ENCODE measurements at places on chromosomes 12 and 14. TPM values are rescaled to one million over a fixed set of nuclear protein-coding genes. Genes with fewer than 3 reads are reported as not detected.

The SPIC gene
- total RNA-seq: 0.39 TPM

GRCh38 chr12:30440826-30441602 is 254.7 kb downstream of the IPO8 start:
- DNase-seq: no peak

DNA sequence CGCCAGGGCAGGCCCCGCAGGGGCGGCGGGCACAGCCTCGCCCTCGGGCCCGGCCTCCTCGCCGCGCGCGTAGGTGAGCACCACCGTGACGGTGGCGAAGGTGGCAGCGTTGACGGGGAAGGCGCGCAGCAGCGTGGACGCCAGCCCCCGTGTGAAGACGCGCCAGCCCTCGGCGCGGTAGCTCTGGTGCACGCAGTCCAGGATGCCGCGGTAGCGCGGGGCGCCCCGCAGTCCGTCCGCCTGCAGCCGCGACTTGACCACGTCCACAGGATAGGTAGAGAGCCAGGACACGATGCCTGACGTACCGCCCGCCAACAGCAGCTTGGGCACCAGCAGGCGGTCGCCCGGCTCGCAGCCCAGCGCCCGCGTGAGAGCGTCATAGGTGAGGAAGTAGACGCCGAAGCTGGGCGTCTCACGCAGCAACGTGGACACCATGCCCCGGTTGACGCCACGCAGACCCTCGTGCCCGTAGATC is 13.9 kb downstream of the SLC25A29 start:
- DNase-seq: no peak

- DNase-seq: no peak
Observed at GRCh38 chr14:36365766-36366165, 45.3 kb upstream of the MBIP start.

The TMCC3 gene
- 79.8 TPM for total RNA-seq

GRCh38 chr12:30211743-30212142 is 428.0 kb upstream of the TMTC1 start:
- DNase-seq: no peak

- DNase-seq: no peak
Observed at GRCh38 chr14:74888164-74889158, 6.7 kb downstream of the DLST start.

GRCh38 chr14:38786921-38787320 is 316.1 kb downstream of the SEC23A start:
- DNase-seq: no peak

The PLCZ1 gene
- not detected for total RNA-seq

The KRT82 gene
- not detected for total RNA-seq

DNA sequence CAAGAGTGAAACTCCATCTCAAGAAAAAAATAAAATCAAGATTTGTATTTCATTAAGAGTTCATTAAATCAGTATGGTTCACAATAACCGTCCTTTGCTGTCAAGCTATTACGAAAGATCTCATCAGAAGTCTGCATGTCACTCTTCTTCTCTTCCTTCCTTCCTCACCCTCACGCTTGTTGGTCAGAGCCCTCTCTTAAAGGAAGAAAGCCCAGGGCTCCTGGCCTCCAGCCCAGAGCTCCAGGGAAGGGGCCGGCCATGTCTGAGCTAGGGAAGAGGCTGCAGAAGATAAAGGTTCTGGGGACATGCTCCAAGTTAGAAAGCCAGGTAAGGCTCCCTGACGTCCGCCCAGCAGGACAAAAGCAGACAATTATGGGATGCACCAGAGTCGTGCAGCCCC is 43.1 kb upstream of the DLK1 start:
- DNase-seq: no peak

- no peak for DNase-seq
Observed at GRCh38 chr12:100490056-100490455, 16.4 kb downstream of the NR1H4 start.

DNA sequence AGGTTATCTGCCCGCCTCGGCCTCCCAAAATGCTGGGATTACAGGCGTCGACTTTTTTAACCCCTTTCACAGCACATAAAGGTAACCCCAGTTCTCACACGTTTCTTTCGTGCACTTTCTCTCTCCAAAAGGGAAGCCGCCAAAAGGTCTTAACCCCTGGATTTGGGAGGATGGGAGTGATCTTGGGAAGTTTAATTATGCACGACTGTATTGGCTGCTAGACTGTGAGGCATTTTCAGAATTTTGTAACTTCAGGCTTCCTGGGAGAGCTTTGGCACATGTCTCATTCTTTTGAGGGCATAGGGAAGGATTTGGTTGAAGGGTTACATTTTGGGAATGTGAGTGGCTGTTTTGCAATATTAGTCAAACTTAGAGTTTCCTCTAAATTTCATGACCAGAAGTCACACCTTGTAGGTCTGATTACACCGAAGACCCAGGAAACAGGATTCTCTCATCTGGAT is 1.4 kb upstream of the SMARCC2 start:
- DNase-seq: no peak

- no peak for DNase-seq
Observed at GRCh38 chr14:89378119-89378518, 38.9 kb downstream of the FOXN3 start.

- no peak for DNase-seq
Observed at GRCh38 chr12:5655120-5655519, 223.2 kb downstream of the NTF3 start.

The PSME1 gene
- total RNA-seq: 196 TPM

GRCh38 chr12:14619741-14620501 is 52.2 kb upstream of the PLBD1 start:
- peak; percentile 57 for DNase-seq

The TMPRSS12 gene
- not detected for total RNA-seq

The REM2 gene
- 0.64 TPM for total RNA-seq

DNA sequence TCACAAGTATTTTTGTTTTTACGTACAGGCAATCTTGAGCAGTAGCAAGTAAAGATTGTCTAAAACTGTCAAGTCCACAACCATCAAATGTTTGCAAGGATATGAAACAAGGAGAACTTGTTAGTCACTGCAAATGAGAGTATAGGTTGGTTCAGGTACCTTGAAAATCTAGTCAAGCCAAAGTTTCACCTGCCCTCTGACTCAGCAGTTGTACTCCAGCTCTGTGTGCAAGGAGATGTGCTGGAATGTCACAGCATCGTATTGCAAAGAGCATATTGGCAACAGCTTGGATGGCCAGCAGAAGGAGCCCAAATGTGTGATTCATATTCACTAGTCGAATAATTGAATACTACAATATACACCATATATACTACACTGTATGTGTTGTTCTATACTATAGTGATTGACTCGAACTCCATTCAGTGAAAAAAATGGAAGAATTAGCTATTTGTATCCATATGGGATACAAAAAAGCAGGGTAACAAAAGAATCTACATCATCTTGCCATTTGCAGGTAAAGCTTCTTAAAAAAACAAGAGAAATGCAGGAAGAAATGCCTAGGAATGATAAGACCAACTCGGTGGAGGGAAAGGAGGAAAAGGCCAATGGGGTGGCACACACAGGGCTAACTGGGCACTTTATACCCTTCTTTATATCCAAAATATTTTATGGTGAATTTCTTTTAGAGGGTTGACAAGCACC is 44.0 kb downstream of the EID3 start:
- DNase-seq: no peak

- no peak for DNase-seq
Observed at GRCh38 chr12:63976902-63977395, 132.4 kb downstream of the SRGAP1 start.

The TAS2R30 gene
- 2.3 TPM for total RNA-seq

DNA sequence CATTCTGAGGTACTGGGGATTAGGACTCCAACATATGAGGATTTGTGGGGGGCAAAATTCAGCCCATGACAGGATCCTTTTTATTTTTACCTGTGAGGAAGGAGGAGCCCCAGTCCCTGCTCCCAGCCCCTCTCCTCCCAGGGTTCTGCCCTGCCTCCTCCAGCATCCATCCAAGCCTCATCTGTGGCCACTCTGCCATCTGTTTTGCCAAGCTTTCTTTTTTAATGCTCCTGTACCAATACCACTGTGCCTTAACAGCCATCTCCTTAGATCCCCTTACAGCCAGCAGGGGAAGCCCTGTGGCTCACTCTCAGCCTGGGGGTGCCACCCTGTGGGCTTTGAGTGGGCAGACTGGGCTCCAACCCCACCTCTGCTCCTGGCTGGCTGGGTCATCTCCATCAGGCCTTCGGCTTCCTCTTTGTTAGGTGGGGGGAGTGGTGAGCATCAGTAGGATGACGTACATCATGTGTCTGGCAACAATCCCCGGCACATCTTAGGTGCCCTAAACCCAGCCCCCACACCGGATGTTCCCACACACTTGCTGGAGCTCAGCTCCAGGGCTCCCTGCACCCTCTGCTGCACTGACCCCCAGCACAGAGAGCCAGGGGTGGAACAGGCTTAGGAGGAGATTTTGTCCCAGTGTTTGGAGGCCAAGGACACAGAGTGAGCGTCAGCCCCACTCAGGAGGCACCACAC is 40.2 kb downstream of the CYP46A1 start:
- DNase-seq: no peak

The GNB3 gene
- total RNA-seq: 1.1 TPM

GRCh38 chr12:118986050-118986449 is 4.7 kb downstream of the SRRM4 start:
- DNase-seq: no peak

The IQSEC3 gene
- total RNA-seq: 0.03 TPM

- no peak for DNase-seq
Observed at GRCh38 chr12:162467-163307, 51.3 kb downstream of the SLC6A12 start.

The SMCO2 gene
- total RNA-seq: not detected

The PRKCH gene
- total RNA-seq: 11.9 TPM

- no peak for DNase-seq
Observed at GRCh38 chr12:127169321-127170181, 1097.4 kb upstream of the TMEM132C start.

The CMA1 gene
- not detected for total RNA-seq

- DNase-seq: no peak
Observed at GRCh38 chr12:22350886-22351285, 16.4 kb upstream of the ST8SIA1 start.

DNA sequence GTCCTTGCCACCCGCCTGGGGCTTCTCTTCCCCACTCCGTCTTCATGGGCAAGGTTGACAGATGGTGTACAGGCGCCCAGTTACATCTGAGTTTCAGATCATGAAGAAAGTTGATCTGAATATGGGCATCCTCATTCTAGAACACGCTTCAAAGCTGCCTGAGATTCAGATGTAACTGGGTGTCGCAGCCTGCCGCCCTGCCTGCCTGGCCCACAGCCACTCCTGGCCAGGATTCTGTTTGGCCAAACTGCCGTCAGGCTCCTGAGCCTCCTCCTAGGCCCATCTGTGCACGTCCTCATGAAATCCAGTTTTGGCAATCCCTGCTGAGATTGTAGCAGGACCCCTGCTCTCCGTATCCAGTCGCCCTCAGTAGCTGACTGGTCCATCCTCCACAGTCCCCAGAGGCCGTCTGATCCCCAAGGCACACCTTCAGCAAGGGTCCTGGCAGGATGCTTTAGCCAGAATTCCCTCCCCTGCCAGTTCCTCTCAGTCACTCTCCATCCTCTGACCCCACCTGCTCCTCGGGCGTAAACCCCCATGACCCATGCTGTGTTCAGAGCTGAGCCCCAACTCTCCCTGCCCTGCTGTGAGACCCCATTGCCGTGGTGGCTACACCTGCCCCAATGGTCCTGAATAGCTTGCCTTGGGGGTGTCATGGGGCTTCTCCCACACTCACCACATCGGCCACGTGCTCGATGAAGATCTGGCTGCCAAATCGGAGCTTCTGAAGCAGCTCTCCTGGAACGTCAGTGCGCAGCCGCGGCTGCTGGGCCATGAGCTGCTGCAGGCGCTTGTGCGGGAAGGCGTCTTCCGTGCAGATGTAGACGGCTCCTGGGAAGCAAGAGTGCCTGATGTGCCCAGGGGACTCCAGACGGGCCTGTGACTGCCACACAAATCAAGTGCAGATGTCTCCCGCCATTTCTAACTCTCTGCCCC is 12.5 kb downstream of the XRCC3 start:
- DNase-seq: no peak
